LHCN-M2 (cell line): ENCODE measurements at places on chromosomes 5 and 9. TPM values are rescaled to one million over a fixed set of nuclear protein-coding genes. Genes with fewer than 3 reads are reported as not detected.

LAMC3 gene
- not detected in 2 replicates for total RNA-seq

C9 gene
- not detected in 2 replicates for total RNA-seq

GRCh38 chr9:87795178-87795577, 69.3 kb downstream of the CTSL start:
- no peak for DNase-seq

GRCh38 chr9:107832871-107833270, 343.3 kb upstream of the KLF4 start:
- no peak for DNase-seq

- DNase-seq: no peak
These were observed 80.2 kb downstream of the PHF2 start for GRCh38 chr9:93656426-93657239.

RMRP gene
- total RNA-seq: 5,651 and 6,728 TPM in 2 replicates

DNA sequence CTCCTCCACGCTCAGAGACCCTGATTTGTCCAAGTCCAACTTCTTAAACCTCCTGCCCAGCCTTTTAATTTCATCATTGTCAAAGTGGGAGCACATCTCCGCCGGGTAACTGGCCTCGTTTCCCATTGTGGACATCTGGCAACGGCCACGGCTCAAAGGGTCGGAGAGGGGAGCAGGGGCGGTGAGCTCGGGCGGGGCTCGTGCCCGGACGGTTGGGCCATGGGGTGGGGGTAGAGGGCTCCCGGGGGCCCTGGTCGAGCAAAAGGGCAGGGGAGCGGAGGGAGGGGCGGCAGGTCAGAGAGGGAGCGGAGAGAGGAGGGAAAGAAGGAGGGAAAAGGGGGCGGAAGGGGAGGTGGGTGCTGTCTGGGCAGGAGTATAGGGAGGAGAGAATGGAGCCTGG, at the start of gene PPP3R2:
PPP3R2 (minus strand) TSS at position 174 of the 400 bp plus-strand sequence; CDS start at position 126, 48 bp downstream.
- DNase-seq: no peak

DNA sequence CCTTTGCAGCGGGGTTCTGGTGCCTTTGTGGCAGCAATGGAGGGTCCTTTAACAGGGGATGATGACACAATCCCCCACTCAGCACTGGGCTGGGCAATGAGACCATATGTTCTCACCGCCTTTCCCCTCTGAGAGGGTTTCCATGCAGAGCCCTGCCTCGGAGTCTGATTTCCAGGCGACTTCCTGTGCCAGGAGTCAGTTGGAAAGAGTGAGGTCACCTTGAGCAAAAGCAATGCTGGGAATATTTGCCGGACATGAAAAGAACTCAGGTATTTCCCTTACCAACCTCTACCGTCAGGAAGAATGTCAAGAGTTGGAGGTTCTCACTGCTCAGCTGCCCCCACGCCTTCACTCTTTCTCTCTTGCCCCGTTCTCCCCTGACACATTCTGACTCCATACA, 284.2 kb upstream of the IRX1 start:
- no peak for DNase-seq

FAM169A gene
- total RNA-seq: 2.1 and 2.4 TPM in 2 replicates

DNA sequence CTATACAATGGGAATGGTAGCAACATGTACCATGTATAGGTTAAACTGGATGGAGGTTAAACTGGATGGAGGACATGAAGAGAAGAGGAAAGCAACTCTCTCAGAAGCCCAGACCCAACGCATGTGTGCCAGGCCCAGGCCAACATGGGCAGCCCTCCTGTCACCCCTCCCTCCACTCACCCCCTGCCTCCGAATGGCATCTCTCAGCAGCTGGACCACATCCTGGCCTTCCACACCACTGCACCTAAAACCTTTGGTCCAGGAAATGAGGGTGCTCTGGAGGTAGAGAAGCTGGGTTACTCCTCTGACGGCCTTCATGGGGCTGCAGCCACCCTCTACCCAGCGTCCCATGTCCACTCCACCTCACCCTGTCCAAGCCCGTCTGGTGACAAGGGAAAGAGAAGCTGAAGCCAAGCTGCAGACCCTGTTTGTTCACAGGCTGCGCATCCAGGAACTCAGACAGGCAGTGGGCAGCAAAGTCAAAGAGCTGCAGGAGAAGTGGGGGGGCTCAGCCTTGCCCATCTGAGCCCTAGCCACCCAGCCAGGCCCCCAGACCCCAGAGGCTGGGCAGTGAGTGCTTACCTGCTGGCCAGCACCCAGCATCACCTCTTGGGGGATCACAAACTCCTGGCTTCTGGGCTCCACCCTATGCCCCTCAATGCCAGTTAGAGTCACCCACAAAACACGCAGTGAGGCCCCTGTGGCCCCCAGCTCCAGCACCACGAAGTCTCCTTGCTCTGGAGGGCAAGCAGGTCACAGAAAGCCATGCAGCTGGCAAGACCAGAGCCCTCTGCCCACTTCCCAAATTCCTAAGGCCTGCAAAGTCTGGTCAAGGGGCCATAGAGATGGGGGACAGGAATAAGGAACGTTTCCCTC, 8.5 kb downstream of the HK3 start:
- DNase-seq: no peak

TUSC1 gene
- total RNA-seq: 11.7 and 14.1 TPM in 2 replicates

PRR16 gene
- total RNA-seq: 30.3 and 34.1 TPM in 2 replicates

DNA sequence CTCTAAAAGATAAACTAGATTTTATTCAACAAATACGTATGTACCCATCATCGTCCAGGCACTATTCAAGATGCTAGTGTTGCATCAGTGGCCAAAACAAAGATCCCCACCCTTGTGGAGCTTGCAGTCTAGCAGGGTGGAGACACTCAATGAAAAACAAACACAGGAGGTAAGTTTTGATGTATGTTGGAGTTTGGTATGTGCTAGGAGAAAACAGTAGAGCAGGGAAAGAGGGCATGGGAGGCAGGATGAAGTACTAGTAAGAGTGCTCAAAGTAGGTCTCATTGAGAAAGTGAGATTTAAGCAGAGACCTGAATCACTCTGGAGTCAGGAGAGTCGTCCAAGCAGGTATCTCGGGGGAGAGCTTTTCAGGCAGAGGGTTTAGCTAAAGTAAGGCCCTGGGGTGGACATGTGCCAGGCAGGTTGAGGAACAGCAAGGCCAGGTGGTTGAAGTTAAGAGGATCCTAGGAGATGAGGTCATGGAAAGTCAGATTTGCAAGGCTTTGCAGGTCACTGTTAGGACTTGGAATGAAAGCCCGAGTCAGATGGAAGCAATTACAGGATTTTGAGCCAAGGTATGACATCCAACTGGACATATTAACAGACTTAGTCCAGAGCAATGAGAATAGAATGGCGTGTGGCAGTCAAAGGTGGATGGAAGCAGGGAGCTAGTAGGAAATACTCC, 9.2 kb downstream of the SNX18 start:
- DNase-seq: no peak

HTR1A gene
- not detected in 2 replicates for total RNA-seq

PITX1 gene
- total RNA-seq: 2.2 and 5.1 TPM in 2 replicates

DNA sequence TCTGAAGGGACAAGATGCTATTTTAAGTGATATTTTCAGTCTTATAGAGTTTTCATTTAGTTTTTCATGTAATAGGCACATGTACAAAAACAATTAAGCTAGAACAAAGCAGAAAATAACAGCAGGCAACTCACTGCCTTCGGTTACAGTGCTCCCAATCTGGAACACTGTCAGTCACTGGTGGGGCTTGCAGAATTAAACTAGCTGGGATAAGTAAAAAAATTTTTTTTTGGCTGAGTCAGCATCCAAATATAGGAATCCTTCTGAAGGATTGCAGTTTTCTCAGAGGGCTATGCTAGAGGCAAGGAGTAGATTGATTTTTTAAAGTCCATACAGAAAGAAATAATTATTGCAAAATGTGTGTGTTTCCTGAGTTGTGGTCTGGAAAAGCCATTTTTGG, 250.2 kb upstream of the RFX3 start:
- DNase-seq: no peak

SGCD gene
- 18.9 and 22.4 TPM in 2 replicates for total RNA-seq

CDO1 gene
- 2.7 and 3.1 TPM in 2 replicates for total RNA-seq

- DNase-seq: no peak
These were observed 115.7 kb downstream of the WNK2 start for GRCh38 chr9:93299418-93300174.

DNA sequence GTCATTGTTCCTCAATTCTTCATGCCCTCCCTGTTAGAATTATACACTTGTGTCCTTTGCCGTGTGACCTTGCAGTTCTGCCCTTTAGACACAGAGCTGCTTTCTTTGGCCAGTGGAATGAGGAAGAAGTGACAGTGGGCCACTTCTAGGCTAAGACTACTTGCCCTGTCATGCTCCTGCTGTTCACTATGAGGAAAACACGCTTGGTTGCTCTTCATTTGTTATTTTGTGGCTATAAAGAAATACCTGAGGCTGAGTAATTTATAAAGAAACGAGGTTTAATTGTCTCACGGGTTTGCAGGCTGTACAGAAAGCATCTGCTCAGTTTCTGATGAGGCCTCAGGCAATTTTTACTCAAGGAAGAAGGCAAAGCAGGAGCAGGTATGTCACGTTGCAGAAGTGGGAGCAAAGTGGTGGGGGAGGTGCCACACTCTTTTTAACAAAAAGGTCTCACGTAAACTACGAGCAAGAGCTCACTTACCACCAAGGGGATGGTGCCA, 279.1 kb upstream of the DMAC1 start:
- DNase-seq: no peak

GRCh38 chr9:120926397-120926928, at the start of gene TRAF1:
TRAF1 (minus strand) TSS chr9:120926796; CDS start chr9:120926075, 721 bp downstream.
- peak; percentile 37 for DNase-seq

DNA sequence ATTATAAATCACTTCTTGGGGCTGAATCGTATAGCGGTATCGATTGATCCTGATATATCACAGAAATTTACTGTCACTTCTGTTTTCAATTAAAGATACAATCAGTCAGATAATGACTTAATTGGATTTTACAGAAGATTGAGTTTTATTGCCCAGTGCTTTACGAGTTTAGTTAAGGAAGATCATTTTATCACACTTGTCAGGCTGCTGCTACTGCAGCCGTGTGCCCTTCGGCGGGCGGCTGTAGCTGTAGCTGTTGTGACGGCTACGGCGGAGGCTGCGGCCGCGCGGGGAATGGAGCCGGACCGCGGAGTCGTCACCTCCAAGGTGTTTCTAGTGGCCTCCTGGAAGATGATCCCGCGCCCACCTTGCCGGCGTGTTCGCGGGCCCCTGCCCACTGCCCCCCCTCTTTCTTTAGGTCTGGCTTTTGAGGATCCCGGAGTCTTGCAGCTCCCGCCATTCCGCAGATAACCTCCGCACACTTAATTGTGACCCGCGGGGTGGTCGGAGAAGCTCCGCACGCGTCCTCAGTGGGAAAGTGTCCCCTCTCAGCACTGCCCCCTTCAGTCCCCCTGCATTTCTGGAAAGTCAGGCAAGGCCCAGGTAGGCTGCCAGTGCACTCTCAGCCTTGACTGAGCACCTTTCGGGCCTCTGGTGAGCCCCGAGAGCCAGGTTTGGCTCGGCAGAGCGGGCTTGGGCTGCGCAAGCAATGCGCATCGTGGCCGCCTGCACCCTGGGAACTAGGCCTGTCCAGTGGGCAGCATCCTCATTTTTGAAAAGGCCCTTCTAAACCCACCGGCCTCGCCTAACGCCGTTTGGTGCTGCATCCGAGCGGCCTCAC, 6.9 kb upstream of the DMRT3 start:
- DNase-seq: no peak

DNA sequence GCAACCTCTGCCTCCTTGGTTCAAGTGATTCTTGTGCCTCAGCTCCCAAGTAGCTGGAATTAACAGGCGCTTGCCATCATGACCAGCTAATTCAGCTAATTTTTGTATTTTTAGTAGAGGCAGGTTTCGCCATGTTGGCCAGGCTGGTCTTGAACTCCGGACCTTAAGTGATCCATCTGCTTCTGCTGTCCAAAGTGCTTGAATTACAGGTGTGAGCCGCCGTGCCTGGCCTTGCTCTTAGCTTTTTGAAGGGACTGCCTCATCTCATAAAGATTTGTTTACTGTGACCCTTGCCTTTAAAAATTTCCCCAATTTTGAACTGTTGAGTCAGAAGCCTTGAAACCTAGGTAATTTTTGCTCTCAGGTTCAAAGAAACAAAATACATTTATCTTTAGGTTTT, 17.3 kb downstream of the GPBP1 start:
- no peak for DNase-seq

BAG1 gene
- total RNA-seq: 40.4 and 66.6 TPM in 2 replicates

DNA sequence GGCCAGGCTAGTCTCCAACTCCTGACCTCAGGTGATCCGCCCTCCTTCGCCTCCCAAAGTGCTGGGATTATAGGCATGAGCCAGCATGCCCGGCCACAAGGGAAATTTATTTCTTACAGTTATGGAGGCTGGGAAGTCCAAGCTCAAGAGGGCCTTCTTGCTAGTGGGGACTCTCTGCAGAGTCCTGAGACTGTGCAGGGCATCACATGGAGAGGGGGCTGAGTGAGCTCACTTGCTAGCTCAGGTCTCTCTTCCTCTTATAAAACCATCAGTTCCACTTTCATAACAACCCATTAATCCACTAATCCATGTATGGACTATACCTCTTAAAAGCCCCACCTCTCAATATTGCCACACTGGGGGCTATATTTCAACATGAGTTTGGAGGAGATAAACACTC, 5.1 kb upstream of the SPIN1 start:
- DNase-seq: no peak

GRCh38 chr9:114968671-114969070, 38.3 kb upstream of the TNFSF8 start:
- peak; percentile 52 for DNase-seq

DNA sequence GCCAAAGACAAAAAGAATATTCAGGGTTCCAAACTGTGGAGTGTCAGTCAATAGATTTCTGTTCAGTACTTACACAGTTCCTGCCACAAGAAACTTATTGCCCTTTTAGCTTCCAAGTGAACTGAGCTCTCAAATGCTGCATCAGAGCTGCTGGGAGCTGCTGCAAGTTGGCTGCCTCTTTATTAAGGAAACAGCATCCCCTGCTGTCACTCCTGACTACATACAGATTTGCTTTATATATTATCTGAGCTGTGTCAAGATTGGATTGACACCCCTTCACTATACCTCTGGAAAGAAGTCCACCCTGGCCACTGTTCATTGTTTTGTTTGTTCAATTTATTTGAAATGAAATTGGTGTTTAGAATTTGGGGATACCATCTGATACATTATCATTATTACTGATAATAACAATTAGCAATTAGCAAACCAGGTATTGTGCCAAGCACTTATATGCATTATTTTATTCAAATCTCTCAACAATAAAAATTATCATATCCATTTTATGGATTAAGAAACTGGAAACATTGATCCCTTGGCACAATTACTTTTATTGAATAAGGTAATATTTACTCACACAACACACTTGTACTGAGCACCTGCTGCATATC, 16.4 kb upstream of the C5orf58 start:
- DNase-seq: peak; percentile 52

FBXO4 gene
- total RNA-seq: 13.2 and 23.1 TPM in 2 replicates

DNA sequence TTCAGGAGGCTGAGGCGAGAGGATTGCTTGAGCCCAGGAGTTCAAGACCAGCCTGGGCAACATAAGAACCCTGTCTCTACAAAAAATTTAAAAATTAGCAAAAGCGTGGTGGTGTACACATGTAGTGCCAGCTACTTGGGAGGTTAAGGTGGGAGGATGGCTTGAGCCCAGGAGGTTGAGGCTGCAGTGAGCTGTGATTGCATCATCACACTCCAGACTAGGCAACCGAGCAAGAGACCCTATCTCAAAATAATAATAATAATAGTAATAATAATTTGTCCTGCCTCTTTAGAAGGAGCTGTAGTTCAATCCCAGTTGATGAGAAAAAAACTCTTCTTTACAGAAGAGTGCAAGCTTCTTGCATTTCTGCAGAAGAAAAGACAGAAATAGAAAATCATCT, 10.0 kb upstream of the CD74 start:
- DNase-seq: no peak
